IPS DF 6.9 (cell line): ENCODE measurements at places on chromosomes 16 and 17.

DNA sequence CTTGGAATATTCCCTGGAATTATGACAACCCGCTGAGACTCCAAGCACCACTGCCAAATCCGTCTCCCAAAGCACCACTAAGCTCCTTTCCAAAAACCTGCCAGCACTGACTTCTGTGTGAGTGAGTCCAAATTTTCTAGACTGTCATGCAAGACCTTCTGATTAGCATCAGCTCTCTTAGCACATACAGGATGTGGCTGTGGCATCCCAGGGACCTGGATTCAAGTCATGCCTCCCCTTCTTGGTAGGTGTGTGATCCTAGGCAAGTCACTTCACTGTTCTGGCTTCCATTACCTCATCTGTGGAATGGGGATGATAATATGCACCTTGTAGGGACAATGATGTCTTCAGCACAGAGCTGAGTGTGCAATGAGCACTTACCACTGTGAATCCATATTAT, 38.3 kb upstream of the USP7 start:
- DNase-seq, result no peak

- DNase-seq, result no peak
Observed at GRCh38 chr16:25628766-25629165, 63.0 kb upstream of the HS3ST4 start.

DNA sequence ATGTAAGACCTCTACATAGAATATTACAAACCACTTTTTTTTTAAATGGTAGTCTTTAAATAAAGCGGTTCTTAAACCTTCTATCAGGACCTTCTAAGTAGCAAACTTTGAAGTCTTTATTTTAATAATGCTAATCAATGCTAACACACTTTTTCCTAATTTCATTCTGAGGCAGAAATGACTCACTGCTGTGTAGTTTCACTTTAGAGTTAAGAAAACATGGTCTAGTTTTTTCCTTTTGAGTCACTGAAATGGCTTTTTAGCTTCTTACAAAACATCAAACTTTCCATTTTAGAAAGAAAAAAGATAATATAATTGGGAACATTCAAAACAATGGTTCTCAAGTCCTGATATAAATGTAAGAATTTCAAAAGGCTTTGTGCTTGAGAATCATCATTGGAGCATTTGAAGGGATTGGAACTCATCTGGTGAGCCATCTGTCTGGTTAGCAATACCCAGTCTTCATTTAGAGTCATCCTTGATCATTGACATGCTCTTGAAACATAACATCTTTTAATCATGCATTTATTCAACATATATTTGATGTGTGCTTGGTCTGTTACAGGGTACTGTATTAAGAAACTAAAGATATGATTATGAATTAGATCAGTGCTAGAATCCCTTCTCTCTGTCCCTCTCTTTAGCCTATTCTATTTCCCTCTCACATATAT, 258.3 kb upstream of the MON1B start:
- no peak for DNase-seq

DNA sequence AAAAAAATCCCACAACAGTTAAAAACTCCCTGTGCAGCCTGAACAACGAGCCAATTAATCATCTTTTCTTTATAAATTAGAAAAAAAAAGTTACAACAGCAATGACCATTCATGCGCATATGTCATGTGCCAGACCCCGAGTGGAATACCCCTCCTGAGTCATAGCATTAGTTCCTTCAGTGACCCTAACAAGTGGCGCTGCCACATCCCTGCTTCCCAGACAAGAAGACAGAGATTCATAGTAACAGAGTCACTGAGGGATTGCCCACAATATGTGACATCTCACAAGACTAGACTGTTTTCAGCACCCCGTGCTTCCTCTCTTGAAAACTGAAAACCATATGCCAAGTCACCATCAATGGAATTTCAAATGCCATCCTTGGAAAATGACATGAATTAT, 7.9 kb downstream of the UMOD start:
- DNase-seq, result no peak

DNA sequence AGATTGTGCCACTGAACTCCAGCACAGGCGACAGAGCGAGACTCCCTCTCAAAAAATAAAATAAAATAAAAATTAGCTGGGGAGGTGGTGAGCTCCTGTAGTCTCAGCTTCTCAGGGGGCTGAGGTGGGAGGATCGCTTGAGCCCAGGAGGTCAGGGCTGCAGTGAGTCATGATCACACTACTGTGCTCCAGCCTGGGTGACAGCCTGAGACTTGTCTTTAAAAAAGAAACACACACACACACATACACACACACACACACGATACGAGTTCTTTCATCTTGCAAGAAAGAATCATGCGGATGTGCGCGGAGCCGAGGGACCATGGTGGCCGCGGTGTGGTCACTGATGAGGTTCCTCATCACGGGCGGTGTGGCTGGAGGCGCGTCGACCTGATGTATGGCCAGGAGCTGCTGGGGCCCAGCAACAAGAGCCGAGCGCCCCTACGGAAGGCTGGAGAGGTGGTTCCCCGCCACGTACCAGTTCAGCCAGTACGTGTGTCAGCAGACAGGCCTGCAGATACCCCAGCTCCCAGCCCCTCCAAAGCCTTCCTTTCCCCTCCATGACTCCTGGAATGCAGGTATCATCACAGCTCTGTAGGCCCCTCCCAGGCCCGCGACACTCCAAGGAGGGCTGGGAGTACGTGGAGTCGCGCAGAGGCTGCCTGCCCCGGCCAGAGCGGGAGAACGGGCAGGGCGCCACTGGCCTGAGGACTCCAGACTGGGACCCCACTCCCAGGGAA, 20.7 kb downstream of the NXN start:
- no peak for DNase-seq

GRCh38 chr16:84357191-84357651, 11.1 kb upstream of the ATP2C2 start:
- no peak for DNase-seq

GRCh38 chr17:48497103-48497502, 33.7 kb downstream of the HOXB1 start:
- DNase-seq, result no peak

GRCh38 chr16:13708347-13709120, 211.4 kb upstream of the ERCC4 start:
- no peak for DNase-seq
